ENCODE measurements at places on chromosomes 11 and 22.
A peak's percentile ranks its signal among the peaks of the same experiment; 100 is the strongest.

DNA sequence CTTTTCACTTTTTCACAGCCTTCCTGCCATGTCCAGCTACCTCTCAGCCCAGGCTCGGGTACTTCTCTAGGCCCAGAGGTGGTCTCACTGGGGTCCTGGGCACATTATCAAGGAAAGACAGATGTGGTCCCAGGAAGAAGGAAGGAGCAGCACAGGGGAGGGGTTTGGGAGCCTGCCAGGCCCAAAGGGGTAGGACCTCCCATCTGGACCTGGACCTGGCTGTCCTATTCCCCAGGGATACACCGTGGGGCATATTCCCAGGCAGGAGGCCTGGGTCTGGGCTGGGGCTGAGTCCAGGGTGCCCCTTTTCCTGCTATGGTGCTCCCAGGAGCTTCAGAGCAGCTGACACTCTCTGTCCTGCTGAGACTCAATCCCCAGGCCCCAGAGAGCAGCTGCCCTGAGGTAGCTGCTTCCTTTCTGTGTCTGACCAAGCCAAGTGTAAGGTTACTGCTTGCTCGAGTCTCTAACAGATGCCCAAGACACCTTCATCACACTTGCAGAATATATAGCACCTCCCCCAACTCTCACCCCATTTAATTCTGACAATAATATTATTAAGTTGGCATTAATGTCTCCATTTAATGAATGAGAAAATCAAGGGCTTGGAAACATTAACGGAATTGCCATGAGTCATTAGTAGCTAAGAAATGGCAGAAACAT is 232.0 kb downstream of the BUD13 start:
- DNase-seq: no peak

- no peak for DNase-seq
These were observed 8.6 kb upstream of the JAML start for GRCh38 chr11:118233377-118233776.

DNA sequence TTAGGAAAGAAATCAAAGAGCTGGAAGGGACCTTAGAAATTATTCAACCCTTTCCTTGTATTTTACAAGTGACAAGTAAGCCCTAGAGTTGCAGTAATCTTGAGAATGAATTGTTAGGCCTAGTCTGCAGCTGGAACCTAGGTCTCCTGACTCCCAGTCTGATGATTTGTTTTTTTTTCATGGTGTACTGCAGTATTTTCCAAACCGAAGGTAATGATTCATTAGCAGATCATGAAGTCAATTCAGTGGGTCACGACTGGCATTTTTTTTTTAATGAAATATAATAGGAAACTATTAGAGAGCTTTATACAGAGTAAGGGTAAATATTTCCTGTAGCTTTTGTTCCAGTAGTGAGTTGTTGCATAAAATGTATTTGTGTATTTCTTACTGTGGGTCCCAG is 42.8 kb downstream of the EXT2 start:
- no peak for DNase-seq

DNA sequence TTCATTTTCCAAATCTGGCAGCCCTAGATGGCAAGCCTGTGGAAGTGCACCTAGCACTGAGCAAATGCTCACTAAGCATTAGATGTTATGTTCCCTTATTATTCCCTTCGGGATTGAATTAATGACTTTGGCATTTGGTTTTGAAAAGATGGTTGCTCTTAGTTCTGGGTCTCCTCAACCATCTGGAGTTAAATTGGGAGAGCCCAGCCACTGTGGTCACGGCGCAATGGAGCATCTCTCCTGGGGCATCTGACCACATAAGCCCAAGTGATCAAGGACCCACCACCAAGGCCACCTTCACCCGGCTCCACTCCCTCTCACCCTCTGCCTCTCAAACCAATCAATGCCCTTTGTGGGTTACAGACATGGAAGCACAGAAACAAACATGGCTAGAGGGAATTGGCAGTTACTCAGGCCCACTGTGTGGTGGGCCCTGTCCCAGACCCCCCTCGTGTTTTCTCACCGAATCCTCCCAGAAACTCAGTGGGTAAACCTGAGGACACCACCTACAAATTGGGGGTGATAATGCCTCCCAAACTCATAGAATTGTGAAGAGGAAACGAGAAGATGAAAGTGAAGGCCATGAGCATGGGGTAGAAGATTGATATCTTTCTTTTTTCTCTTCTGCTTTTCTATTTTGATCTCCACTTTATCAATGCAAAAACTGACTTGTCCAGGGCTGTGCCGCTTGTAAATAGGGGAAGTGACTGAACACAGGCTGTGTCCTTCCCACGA is 52.2 kb downstream of the IRAG1 start:
- DNase-seq: no peak

GRCh38 chr22:24579258-24579601 is 13.6 kb downstream of the LRRC75B start:
- DNase-seq: no peak

- no peak for DNase-seq
These were observed 912 bp downstream of the KREMEN1 start for GRCh38 chr22:29073618-29074275.

DNA sequence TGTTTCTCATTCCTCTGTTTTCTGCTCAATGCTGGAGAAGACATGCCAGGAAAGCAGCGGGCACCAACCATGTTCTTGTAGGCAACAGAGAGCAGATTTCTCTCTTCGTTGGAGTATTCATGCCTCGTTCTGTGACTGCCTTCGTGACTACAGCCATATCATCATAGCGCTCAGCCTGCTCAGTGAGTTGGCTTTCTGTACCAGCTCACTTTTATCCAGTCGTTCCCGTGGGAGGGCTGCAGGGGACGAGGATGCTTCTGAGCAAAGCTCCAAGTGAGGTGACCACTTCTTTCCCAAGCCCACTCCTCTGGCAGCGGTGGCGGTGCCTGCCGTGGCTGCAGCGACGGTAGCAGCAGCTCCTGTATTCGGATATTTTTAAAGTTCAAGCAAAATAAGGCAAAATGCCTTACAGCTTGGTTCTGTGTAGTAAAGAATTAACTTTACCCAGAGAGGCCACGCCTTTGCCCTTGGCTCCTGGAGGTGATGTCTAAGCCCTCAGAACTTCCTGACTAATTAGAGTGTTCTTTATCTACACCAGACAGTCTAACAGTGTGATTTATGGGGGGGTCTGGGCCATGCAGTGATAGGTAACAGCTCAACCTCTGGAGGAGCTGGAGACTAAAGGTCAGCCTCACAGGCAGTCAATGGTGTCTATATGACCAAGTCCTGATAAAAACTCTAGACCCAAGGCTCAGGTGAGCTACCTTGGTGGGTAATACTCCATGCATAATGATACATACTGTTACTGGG is 35.3 kb downstream of the LDHAL6A start:
- no peak for DNase-seq

DNA sequence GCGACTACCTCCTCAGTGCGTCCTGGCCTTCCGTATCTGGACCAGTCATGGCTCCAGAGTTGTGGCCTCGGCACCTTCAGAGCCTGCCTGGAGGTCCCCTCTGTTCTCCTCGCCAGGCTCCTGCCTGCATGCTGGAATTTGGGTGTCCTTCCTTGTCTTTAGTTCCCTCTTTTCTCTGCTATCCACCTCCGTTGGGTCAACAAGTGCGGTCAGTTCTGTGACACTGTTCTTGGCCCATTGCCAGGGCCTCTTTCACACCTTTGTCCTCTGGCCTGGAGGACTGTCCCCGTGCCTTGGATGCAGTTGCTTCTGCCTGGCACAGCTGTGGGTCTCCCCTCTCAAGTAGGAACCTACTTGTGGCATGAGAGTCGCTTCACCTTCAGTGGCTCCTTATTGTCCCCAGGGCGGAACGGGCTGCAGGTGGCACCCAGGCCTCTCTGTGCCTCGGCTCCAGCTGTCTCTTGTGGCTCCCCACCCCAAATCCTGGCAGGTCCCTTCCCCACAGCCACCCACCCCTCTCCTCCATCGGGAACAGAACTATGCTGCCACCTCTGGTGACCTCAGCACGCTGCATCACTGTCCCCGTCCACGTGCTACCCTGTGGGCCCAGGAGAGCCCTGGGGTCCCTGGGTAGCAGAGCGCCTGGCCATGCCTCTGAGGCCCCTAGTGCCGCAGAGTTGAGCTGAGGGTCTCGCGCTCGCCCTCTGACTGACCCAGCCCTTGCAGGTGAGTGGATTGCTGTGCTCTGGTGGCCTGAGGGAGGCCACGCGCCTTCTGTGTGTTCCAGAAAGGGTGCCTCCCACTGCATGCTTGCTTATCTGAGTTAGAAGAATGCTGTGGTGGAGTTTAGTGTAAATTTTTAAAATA is 4.7 kb downstream of the DGCR8 start:
- DNase-seq: no peak

- no peak for DNase-seq
These were observed 121.2 kb downstream of the NCAM1 start for GRCh38 chr11:113082341-113082955.

- no peak for DNase-seq
These were observed 1348.2 kb upstream of the RAG2 start for GRCh38 chr11:37946155-37946766.

DNA sequence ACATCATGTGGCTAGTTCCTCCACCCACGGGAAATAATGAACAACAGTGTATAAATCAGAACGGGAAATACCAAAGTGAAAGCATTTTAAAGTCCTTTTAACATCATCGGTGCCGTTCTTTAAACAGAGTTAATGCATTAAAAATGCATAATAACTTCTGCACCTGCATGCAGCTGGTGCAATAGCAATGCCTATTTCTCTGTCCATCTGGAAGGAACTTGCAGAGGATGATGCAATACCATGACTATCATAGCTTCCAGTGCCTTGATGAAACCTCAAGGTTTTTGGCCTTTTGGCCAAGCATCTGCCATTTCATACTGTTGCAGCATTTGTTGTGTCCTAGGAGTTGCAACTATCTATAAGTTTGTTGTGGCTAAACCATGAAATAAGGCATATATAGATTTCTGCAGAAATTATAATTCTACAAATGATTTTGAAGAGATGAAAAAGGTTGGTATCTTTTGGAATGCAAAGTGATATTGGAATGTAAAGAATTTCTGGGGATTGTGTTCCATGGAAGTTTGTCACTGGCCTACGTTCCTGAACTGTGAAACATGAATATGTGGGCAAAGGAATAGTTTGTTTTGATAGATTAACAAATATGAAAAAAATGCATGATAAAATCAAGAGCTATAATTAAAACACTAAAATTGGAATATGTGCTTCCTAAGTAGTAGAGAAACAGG is 9.8 kb upstream of the EIF3F start:
- DNase-seq: no peak

- DNase-seq: no peak
These were observed 74.5 kb downstream of the AMBRA1 start for GRCh38 chr11:46519351-46519750.

GRCh38 chr22:33389936-33390335 is 331.8 kb upstream of the SYN3 start:
- no peak for DNase-seq

- DNase-seq: peak; percentile 69
These were observed 925 bp upstream of the KCNJ11 start for GRCh38 chr11:17389211-17389956.

- no peak for DNase-seq
These were observed 226.7 kb upstream of the NARS2 start for GRCh38 chr11:78801161-78801884.

- no peak for DNase-seq
These were observed 28.0 kb downstream of the CHID1 start for GRCh38 chr11:882596-882995.

GRCh38 chr11:102377891-102378290 is 30.9 kb downstream of the BIRC2 start:
- DNase-seq: no peak

DNA sequence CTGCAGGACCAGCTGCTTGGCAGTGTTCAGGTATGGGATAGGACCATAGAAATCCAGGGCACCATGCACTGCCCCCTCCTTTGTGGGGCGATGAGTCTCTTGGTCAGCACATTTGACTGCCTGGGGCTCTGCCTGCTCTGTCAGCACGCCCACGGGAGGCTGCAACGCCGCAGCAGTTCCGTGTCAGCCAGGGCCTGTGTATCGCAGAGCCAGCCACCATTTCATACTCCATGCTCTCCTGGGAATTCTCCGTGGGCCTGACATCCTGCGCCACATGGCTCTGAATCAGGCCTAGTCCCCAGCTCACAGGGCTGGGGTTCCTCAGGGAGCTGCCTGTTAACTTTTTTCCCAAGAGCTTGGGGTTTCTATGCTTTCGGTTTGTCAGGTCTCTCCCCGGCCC is 16.9 kb upstream of the RELT start:
- DNase-seq: no peak

DNA sequence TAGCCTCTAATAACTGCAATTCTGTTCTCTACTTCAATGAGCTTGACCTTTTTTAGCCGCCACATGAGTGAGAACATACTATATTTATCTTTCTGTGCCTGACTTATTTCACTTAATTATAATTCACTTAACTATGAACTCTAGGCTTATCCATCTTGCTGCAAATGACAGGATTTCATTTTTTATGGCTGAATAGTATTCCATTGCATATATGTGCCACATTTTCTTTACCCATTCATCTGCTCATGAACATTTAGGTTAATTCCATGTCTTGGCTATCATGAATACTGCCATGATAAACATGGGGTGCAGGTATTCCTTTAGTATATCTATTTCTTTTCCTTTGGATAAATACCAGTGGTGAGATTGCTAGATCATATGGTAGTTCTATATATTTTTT is 85.2 kb downstream of the CWC15 start:
- DNase-seq: no peak

GRCh38 chr11:123510579-123510905 is 80.5 kb downstream of the GRAMD1B start:
- DNase-seq: no peak

DNA sequence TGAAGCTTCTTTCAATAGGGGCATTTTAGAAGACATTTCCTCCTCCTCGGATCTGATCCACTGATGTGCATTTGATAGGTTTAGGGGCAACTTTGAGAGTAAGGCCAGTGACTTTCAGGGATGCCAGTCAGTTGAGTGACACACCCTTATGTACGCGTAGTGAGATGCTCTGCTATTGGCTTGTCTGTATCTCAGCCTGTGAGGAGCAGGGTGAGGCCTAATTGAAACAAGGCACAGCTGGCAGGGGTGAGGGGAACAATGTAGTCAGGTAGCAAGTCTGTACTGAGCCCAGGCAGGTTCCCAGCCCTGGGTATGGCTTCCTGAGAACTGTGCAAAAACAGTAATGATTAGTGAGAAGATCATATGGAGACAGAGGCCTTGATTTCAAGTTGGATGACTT is 61.5 kb downstream of the STIM1 start:
- no peak for DNase-seq

GRCh38 chr11:61472868-61473267 is 35.7 kb upstream of the LRRC10B start:
- DNase-seq: no peak

- no peak for DNase-seq
These were observed 59.0 kb upstream of the SHANK2 start for GRCh38 chr11:71311176-71311925.

- no peak for DNase-seq
These were observed 80.6 kb upstream of the SYT13 start for GRCh38 chr11:45366619-45367190.

Data from T follicular helper cell (primary cell).